GM04503 (cell line): ENCODE measurements at places on chromosomes 12 and 14.

GRCh38 chr14:34021096-34021495 lies 70.2 kb upstream of the EGLN3 start:
- no peak for DNase-seq

GRCh38 chr12:68780731-68781130 lies 27.2 kb upstream of the MDM2 start:
- no peak for DNase-seq

- DNase-seq: no peak
Measured at GRCh38 chr12:12016284-12017100, 54.2 kb upstream of the BCL2L14 start.

- DNase-seq: no peak
Measured at GRCh38 chr12:95117178-95117599, 43.8 kb upstream of the NR2C1 start.

- no peak for DNase-seq
Measured at GRCh38 chr12:50533203-50533584, 28.4 kb downstream of the DIP2B start.

- no peak for DNase-seq
Measured at GRCh38 chr12:71772735-71773134, 18.1 kb downstream of the RAB21 start.

GRCh38 chr14:105473033-105473676 lies 1.5 kb upstream of the CRIP2 start:
- DNase-seq: no peak

GRCh38 chr12:85057370-85057963 lies 21.3 kb downstream of the LRRIQ1 start:
- DNase-seq: peak; percentile 6

DNA sequence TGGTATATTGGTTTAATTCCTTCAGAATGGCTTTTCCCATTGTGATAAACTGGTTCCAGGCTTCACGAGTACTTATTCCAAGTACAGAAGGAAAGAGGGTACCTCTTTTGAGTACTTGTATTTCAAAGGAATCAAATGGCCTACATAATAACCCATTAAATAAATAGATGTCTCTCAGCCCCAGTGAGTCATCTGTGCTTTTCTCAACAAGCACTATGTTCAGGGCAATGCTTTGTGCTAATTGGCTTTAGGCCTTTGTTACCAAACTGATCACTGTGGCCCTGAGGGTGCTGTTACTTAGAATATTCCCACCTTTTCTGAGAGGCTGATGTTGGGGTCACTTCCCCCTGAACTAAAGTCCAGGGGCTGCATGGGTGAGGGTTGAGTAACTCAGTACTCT lies 107.1 kb downstream of the LRRK2 start:
- no peak for DNase-seq

GRCh38 chr14:26328791-26329190 lies 269.0 kb downstream of the NOVA1 start:
- no peak for DNase-seq

GRCh38 chr14:78172428-78172827 lies 2.3 kb downstream of the NRXN3 start:
- DNase-seq: no peak

GRCh38 chr12:130078852-130079251 lies 83.4 kb upstream of the FZD10 start:
- DNase-seq: no peak

GRCh38 chr12:58920961-58921861 lies 907 bp upstream of the LRIG3 start:
- DNase-seq: no peak

DNA sequence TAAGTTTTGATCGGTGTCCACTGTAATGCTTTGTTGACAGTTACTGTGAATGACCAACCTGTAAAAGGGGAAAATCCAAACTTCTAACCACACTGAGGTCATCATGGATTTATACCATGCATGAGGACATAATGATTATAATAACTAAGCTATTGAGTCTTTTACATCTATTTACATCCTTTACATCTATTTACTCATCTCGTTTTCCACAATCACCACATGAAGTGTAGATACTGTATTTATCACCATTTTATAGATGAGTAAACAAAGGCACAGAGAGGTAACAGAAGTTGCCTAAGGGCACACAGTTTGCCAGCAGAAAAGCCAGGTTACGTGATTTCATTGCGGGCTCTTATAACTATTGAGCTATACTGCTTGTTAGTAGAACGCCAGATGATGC lies 27.9 kb upstream of the EID3 start:
- DNase-seq: no peak

- DNase-seq: no peak
Measured at GRCh38 chr12:82437744-82438143, 79.4 kb downstream of the METTL25 start.

DNA sequence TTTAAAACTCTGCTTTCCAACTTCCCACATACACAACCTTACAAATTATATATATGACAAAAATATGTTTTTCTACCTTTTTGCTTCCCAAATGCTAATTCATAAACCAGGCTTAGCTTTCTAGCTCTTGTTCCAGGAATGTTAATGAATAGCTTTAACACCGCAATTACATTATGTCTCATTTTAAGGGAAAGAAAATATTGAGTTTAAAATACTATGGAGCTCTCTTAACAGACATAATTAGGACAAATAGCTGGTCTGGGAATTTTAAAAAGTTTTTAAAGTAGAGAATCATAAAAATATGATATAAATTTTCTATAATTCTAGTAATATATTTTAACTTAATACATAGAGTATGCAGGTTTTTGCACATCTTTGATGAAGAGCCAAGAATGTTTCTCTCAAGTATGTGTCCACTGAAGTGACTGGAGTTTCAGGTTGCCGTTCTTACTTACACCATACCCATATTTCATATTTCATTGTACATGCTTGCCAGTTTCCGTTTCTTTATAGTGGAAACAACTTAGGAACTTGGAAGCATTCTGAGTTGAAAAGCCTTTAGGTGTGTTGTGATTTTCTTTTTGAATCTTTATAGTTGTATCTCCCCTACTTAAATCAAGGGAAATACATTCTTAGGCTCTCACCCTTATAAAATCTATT lies 90.6 kb upstream of the SLCO1C1 start:
- no peak for DNase-seq

- DNase-seq: no peak
Measured at GRCh38 chr12:131128556-131128955, 174.8 kb downstream of the ADGRD1 start.

DNA sequence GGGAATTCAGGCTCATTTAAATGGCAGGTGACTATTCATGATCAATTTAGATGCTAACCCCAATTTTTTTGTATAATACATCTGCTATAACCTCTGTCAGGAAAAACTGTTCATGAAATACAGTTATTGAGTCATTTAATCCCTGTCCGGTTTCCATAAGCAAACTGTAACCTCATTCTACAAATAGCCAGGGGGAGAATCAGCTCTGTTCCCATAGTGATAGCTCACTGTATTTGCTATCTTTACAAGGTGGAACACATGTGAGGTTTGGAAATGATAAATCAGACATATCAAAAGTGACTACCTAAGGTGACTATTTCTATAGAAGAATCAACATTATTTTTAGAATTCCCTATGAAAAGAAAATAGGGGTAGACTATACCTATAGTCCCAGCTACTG lies 38.6 kb upstream of the VPS33A start:
- DNase-seq: no peak
